H7 (cell line): ENCODE measurements at places on chromosomes 5 and 9. TPM values are rescaled to one million over a fixed set of nuclear protein-coding genes. Genes with fewer than 3 reads are reported as not detected.

DNA sequence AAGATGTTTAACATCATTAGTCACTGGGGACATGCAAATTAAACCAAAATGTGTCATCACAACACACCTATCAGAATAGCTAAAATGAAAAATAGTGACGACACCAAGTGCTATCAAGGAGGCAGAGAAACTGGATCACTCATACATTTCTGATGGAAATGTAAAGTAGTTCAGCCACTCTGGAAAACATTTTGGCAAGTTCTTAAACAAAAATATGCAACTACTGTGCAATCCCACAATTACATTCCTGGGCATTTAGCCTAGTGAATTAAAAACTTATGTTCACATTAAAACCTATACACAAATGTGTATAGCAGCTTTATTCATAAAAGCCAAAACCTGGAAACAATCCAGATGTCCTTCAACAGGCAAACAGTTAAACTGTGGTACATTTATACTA is 53.1 kb downstream of the SVEP1 start:
- DNase-seq = no peak

The PJA2 gene
- 48.0 and 77.1 TPM in 2 replicates for total RNA-seq

GRCh38 chr5:136768457-136768856 is 403.1 kb upstream of the TRPC7 start:
- no peak for DNase-seq

The GPR151 gene
- 0.07 TPM in 1 of 2 replicates, not detected in the other for total RNA-seq

DNA sequence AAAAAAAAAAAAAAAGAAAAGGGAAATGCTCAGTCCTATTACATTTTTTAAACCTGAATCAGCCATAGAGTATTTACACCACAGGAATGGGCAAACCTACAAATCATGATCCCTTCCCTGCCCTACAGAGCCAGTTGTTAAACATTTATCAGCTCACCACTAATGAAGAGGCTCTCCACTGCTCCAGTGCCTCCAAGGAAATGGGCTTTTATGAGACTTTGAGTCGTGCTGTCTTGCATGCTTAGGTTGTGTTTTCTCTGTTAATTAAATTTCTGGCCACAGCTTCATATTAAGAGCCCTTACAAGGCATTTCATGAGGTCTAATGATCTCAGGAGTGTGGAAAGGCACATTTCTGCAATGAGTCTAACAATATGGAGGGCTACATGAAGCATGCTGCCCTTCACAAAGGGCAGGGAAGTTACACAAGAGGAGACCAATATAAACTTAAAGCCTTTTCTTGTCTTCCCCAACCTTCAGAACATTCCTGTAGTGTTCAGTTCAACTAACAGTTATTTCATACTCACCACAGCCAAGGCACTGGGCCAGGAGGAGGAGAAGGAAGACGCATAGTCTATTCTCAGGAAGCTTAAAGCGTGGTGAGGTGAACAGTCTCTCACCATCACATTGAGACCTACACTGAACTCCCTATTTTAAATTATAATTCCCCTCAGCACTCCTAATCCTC is 140.1 kb upstream of the ABCA1 start:
- no peak for DNase-seq

DNA sequence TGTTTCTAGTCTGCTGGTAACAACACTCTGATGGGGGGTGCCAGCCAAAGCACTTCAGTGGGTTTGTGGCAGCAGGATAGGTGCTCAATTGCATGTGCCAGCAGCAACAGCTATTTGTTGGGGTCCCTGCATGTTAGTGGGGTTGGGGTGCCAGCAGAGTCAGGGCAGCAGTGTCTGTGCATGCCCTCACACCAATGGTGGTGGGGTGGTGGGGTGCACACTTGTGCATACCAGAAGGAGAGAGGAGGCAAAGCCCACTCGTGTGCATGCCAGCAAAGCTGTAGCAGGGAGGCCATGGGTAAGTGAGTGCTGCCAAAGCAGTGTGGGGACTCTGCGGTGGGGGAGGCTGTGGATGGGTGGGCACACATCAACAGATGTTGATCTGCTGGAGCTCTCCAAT is 232.2 kb downstream of the GABRG2 start:
- no peak for DNase-seq

DNA sequence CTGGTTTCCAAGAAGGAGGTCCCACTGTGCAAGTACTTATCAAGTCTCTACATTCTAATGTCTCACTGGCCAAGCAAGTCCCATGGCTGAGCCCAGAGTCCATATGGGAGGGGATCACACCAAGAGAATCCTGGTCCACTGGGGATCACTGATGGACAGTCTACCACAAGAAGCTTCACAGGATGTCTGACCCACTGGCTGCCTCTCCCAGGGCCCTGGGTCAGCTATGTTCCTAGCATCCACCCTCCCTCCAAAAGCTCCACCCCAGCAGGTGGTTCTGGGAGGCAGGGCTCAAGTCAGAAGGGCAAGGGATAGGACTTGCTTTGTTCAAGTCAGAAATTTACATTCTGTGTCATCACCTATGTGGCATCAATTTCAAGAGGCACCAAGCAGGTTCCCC is 508.5 kb downstream of the BNC2 start:
- no peak for DNase-seq

DNA sequence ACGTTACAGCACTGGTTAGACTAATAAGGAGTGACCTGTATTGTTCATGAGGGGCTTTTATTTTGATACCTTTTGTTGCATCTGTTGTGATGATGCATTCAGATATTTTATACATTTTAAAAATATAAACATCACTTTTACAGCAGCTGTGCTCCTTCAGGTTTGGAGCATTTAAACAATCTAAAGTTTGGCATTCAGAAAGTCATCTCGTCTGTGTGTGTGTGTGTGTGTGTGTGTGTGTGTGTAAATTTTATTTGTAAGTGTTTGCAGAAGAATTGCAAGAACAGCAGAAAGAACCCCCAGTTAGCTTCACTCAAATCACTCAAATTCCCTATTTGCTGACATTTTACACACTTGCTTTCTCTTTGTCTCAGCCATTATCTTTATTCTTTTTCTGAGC is 87.4 kb downstream of the ERCC6L2 start:
- DNase-seq = no peak

The IFNB1 gene
- not detected in 2 replicates for total RNA-seq

DNA sequence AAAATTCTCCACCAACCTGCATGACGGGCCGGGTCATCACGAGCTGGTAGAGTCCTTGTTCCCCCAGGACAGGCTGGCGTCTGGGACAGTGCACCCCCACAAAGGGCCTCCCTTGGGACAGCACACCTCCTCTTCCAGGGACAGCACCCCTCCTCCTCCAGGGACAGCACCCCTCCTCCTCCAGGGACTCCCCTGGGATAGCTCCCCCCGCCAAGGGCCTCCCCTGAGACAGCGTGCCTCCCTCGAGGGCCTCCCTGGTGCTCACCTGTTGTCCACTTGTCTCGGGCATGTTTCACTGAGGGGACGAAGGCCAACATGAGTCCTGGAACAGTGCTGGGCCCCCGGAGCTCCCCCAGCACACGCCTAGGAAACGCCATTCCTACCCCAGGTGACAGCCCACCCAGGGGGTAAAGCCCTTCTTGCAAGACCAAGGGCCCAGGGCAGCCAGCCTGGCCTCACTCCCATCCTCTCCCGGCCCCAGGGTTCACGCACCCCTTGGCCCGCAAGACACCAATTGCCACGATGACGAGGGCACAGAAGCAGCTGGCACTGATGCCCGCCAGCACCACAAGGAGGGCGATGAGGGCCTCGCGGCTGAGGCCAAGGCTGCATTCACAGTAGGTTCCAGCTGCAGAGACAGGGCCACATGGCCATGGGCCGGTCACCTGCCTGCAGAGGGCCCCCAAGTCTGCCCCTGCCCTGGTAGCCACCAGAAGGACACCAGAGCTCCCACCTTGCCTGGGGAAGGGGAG is 531 bp downstream of the TMEM210 start:
- peak; percentile 76 for DNase-seq

The HAND1 gene
- total RNA-seq = not detected in 2 replicates

DNA sequence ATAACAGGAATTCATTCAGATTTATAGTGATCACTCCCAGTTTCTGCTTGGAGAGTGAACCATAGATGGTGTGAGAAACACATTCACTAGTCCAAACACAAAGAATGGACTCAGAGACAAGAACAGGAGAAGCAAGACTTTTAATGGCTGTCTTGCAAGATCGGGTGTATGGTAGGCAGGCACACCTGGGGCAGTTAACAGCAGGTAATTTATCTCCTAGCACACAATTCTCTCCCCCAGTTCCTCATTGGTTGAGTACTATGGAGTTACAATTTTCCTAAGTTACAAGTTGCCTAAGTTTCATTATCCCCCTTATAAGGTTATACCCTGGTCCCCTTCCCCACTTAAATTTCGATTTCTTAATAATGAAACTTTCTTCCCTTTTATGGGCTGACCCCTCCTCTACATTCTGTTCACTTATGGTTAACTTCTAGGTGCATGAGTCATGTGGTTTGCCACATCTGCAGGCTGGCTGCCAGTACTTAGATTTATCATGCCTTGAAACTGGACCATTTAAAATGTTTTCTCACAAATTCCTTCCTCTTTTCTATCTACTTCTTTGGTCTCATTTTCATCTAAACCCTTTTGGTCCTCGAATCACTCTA is 623.3 kb downstream of the HINT1 start:
- no peak for DNase-seq

The PCDHB14 gene
- total RNA-seq = 0.10 and 0.26 TPM in 2 replicates

The SLC22A4 gene
- total RNA-seq = 0.17 and 0.81 TPM in 2 replicates

DNA sequence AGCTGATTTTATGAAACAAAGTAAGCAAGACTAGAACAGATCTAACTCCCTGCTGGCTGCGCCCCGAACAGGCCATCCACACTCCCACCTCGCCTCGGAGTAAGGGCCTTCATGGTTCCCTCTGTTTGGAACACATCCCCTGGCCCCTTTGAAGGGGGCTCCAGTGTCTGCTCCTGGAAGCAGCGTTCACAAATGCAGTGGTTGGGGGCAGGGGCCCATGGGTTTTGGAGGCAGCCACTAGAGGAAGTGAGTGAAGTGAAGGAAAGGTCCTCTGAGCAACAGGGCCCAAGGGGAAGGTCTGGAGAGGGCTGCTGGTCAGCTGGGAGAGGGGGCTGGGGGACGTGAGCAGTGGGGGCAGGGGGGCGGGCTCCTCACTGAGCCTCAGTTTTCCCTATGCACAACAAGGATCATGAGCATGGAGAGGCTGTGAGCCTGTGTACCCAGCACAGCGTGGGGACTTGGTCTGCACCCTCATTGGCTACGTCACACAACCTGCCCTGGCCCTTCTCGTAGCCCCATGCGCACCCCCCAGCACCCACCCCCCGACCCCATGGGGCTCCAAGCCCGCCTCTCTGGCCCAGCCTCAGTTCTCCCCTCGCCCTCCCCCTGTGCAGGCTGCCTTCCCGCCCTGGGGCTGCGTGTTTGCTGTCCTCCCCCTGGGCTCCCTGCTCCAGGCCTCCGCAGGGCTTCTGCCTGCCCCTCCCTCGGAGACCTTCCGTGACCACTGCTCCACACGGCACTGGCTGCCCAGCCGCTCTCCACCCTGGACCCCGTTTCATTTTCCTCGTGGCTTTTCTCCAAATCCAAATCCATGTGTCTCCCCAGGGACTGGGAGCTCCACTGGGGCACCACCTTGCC is 39.5 kb downstream of the RASGEF1C start:
- peak; percentile 69 for DNase-seq

- DNase-seq = no peak
These were observed 167.9 kb downstream of the GLIS3 start for GRCh38 chr9:4131946-4132345.

DNA sequence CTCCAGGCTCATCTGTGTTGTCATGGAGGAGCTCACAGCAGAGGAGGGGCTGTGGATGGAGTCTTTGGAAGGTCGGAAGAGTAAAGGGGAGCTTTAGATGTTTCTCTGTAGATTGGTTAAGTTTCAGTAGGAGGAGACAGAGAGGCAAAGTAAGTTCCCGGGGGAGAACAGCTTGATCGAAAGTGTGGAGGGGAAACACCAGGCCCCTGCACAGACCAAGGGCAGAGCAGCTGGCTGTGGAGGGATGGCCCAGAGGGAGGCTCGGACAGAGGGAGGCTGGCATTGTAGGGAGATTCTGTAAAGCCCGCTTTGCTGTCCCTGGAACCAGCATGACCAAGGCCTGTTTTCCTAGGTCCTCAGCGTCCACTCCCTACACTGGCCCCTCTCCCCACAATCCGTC is 5.3 kb upstream of the OR2V2 start:
- no peak for DNase-seq

The OR1Q1 gene
- total RNA-seq = not detected in 2 replicates

DNA sequence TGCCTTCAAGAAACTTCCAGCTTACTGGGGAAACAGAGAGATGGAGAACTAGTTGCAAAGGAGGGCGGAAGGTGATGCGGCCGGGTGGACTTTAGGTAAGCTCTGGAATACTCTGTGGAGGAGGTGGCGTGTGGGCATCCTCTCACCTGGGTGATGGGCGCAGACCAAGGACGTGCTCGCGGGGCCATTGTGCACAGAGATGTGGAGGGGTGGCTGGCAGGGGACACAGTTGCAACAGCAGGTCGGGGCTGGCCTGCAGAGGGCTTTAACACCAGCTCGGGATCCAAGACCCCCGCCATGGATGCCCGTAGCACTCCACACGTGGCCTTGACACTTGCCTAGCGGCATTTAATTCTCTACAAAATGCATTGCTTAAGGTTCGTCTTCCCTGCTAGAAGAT is 26.6 kb downstream of the IER5L start:
- DNase-seq = no peak
